ENCODE measurements at places on chromosomes 4 and X.

- peak; percentile 67 for DNase-seq
These were observed 2.0 kb downstream of the GAK start for GRCh38 chr4:930028-930551.

GRCh38 chr4:59161249-59161648, 2038.9 kb upstream of the ADGRL3 start:
- peak; percentile 5 for DNase-seq

- DNase-seq, result no peak
These were observed 50.3 kb downstream of the PPP2R2C start for GRCh38 chr4:6422105-6422504.

DNA sequence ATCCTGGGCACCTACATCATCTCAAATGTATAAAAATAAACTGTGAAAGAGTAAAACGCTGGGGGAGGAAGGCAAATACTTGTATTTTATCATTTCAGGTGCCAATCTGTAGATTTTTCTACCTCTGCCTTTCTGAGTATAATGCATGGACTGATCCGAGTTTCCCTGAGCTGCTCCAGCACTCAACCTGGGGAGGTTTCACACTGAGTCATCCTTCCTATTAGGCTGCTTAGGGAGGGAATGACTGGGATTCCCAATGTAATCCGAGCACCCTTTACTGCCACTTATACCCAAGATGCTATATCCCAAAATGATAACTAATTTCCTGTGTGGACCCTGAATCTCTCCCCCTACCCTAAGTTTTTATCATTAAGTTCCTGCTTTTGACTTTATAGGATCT, 126.6 kb downstream of the HNRNPD start:
- no peak for DNase-seq

DNA sequence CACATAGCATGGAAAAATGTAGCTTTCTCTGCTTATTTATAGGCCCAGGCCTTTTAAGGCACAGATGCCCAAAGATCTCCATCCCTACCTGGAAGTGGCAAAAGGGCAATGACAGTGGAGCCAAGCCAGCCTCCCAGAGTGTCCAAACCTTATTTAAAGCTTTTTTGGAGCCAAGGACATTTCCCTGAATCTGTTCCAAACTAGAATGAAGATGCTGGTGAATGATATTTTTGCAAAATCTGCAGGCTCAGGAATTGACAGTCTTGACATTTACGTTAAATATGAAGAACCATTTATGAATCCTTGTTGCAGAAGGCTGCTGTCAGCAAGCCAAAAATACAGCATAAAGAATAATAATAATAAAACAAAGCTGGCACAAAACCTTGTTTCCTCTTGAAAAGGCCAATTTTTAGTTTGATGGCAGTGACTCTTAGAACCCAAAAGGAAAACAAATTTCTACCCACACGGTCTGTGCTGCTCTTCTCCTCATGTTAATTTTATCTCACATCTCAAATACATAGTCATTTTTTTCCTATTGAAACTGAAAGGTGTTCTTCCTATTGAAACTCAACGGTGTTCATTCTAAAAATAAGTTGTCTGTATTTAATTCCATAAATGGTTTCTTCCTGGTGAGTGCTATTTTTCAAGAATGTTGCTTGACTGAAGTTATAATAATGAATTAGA, 206.3 kb upstream of the TBL1X start:
- DNase-seq, result no peak

GRCh38 chr4:82851885-82852750, 38.8 kb downstream of the SEC31A start:
- peak; percentile 15 for DNase-seq

DNA sequence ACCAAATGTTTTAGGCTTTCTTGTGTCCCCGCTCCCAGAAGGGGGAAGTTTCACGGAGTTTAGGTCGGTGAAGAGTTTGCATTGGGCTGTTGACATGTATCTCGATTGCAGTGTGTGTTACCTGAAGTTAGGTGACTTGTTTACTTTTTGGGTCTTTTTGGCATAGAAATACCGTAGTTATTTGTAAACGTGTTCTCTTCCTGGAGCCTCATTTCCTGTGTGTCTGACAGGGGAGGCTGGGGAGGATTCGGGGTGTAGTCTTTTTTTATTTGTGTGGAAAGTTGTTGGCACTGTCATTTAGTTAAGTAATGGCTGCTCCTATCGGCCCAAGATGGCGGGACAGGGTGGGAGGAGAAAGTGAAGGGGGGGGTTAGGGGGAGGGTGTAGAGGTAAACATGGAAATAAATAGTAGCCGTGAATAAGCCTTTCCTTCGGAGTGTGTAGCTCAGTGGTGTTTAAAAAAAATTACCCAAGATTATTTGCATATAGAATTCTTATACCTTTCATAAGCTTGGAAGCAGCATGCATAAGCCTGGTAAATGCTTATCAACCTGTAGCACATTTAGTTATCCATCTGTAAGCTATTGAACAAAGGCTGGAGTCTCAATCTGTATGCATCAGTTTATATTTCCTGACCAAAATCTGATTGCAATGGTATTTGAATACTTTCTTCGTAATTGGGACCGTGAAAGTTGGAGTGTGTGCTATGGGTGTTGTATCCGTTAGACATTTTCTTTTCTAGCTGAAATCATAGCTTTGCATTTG, 1.6 kb downstream of the KDM6A start:
- DNase-seq, result peak; percentile 2

DNA sequence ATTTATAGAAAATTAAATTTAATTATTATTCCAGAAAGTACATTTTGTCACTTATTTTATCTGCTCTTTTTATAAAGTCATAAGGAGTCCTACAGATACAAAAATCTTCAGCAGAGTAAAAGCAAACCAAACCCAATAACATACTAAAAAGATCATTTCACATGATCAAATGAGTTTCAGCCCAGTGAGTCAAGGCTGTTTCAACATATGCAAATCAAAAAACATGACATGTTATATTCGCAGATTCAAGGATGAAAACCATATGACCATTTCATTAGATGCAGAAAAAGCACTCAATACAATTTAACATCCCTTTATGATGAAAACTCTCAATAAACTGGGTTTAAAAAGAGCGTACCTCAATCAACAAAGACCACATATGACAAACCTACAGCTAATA, 214.3 kb downstream of the FAT4 start:
- DNase-seq, result no peak

GRCh38 chrX:30489323-30489722, 88.2 kb downstream of the TASL start:
- no peak for DNase-seq

DNA sequence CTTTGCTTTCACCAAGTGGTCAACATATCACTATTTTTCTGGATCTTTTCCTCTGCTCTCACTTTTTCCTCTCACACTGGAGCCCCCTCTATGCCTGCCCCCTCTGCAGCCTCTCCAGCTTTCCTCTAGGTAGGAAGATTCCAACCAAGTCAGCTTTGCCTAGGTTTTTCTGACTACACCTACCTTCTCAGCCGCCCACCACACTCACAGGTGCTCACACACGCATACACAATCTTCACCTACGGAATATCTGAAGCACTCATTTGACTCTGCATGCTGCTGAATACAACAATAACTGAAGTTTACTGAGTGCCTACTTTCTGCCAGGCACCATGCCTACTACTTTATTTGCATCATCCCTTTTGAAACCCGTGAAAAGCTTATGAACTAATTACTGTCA, 328.0 kb downstream of the PPP3CA start:
- no peak for DNase-seq

DNA sequence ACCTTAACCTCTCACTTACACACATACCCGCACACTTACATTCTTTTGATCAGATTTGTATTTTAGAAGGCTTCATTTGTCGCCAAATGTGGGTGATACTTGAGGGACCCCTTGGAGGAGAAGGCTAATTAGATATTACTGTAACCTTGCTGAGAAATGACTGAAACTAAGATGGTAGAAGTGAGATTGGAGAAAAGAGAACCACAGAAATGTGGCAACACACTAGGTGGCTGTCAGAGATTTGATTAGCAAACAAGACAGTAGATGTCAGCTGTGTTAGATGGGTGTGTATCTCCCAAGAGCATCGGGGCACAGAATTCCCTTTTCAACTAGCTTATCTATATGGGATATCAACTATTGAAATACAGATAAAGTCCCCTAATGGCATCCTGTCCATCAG, 149.3 kb upstream of the FABP2 start:
- DNase-seq, result no peak

DNA sequence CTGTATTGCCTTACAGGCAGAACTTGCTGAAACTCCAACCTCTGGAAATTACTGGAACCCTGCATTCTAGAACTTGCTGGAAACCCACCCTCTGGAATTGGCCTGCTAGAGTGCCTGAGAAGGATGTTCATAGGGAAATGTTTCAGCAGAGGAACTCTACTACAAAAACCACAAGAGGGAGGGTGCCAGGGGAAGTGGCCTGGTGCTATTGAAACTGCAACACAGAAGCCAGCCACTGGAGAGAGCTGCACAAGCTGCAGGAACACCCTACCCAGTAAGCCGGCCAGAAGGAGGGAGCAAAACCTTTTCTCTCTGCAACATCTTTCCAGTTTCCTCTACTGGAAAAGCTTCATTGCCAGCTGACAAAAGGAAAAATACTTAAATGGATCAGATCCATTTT, 2.5 kb upstream of the BRWD3 start:
- peak; percentile 62 for DNase-seq

DNA sequence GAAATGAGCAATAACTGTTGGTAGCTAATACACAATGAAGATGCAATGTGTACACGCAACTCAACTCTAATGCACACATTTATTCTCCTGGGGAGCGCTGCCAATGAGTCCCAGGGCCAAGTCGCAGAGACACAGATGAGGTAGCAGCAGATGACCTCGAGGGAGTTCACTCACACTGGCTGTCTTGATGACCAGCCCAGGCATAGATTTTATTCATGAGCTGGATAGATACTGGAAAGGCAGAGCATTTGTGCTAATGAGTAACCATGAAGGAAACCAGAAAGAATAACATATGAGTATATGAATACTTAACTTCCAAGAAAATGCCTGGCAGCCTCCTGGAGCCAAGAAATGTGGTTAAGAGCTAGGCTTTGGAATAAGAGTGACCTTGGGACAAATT, 42.3 kb downstream of the RASL11B start:
- DNase-seq, result no peak

GRCh38 chr4:139764182-139764581, 98.6 kb downstream of the MGST2 start:
- no peak for DNase-seq

GRCh38 chr4:69330345-69331047, 50.2 kb downstream of the UGT2B28 start:
- DNase-seq, result no peak

GRCh38 chrX:124016825-124017224, 55.3 kb downstream of the STAG2 start:
- no peak for DNase-seq

DNA sequence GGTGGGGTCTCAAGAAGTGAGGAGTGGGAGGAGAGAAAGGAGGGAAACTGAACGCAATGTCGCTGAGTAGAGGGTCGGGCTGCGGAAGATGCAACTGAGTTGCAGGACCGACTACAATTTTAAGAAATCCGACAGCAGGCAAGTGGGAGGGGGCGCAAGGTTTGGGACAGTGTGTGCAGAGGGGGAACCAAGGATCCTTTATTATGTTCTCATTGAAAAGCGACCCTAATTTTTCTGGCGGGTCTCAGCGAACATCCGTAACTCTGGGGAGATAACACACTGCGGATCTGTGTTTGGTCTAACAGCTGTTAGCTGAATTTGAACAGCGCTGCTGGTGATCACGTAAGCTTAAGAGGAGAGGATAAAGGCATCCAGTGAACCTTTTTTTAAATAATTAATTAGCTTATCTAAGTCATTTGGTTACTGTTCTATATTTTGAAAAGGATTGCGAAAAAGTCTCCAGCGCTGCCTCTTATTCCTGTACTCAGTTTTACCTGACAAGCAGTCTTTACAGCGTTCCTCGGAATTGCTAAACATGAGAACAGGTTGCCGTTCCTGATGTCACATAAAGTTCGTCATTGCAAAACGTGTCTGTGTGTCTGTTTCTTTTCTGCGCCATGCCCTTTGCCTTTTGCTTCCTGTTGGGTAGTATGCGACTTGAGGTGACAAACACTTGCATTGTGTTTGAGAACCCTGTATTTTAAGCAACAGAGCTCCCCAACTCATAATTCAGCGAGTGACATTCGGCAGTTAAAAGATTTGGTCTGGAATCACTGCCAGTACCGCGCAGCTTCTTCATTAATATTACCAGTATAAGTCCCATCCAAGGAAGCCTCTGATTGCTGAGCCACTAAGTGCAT, 1.3 kb downstream of the HTR2C start:
- DNase-seq, result no peak

GRCh38 chrX:49760290-49760890, 64.6 kb upstream of the PAGE1 start:
- no peak for DNase-seq

DNA sequence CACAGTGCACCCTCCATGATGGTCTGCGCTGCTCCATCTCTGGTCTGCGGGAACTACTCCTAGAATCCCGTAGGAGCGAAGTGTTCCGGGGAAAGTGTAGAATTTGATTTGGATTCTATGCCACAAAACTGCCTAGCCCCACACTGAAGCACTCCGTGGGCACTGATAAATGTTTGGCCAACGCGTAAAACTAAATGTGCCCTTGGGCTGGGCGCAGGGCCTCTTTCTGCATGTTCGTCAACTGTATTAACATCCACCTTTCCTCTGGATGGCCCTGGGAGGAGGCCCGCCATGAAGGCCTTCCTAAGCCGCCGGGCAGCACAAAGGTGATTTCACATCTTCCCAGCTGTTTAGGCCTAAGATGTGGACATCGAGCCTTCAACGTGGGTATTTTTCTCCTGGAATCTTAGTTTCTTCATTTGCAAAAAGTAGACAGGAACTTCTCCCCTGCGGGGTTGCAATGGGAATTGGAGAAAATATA, 2.6 kb downstream of the MSX1 start:
- no peak for DNase-seq

DNA sequence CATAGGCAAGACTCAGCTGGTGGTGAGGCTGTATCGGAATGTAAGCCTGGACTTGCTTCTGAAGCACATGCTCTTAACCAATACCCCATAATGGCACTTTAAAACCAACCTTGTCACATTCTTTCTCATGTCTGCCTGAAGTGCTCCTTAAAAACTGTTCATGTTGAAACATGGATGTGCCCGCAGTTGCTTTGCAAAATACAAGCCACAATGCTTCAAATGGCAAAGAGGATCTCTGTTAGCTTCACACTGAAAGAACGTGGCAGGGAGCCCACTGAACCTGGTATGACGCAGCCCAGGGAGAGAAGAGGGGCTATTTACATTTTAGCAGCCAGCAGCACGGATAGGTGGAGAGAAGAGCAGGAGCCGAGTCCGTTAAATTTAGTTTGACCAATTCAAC, 29.3 kb downstream of the SOD3 start:
- DNase-seq, result no peak

DNA sequence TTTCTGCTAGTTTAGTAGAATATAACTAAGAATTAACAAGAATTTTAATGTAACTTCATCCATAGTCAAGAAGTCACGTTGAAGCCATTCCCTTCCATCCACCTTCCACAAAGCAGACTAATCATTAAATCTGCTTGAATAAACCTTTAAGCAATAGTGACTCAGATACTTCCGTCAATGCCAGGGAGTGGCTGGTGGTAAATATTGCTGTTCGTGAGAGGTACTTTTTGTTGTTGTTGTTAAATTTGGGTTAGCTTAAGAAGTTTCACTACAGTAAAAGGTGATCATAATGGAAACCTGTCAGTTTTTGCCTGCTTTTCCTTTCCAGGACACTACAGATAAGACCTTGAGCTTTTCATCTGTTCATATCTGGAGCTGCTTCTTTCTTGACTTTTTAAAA, 316.3 kb downstream of the TMA16 start:
- no peak for DNase-seq
